ENCODE measurements at places on chromosomes 3 and 15. TPM values are rescaled to one million over a fixed set of nuclear protein-coding genes. Genes with fewer than 3 reads are reported as not detected.

Gene DOCK3
- total RNA-seq: 0.44 TPM

Gene ZMYND10
- total RNA-seq: 1.1 TPM

Gene ITIH1
- total RNA-seq: not detected

Gene ANAPC13
- total RNA-seq: 49.1 TPM

Gene USP50
- total RNA-seq: 0.19 TPM

Gene IGDCC3
- 0.12 TPM for total RNA-seq

Gene COLQ
- 0.23 TPM for total RNA-seq
